ENCODE measurements at places on chromosomes 1 and 21.

DNA sequence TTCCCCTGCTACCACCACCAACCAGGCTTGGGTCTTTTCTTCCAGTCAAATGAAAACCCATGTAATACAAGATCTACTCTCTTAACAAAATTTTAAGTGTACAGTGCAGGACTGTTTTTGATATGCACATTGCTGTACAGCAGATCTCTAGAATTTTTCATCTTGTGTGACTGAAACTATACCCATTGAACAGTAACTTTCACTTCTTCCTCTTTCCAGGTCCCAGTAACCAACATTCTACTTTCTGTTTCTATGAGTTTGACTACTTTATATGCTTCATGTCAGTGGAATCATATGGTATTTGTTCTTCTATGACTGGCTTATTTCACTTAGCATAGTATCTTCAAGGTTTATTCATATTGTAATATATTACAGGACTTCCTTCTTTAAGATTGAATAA is 45.3 kb upstream of the PLPPR4 start:
- no peak for DNase-seq

DNA sequence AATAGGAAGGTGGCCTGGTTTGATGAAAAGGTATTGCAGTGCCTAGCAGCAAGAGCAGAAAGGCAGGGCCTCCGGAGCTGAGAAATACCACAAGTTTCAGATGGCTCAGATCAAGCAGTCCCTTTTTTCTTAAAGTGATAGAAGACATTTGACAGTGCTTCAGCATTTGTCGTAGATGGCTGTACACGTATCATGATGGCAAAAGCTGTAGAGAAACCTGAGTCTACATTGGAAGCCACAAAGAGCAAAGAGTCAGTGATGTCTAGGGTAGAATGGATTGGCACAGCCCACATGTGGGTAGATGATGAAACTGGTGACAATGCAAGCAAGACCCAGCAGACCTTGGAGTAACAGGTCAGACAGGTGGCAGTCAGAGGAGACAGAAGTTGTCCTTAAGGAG is 101.3 kb upstream of the ARTN start:
- no peak for DNase-seq

- no peak for DNase-seq
These were observed 70.3 kb downstream of the CD46 start for GRCh38 chr1:207822124-207822601.

- DNase-seq = peak; percentile 7
These were observed 4.7 kb downstream of the DNALI1 start for GRCh38 chr1:37561133-37562132.

- DNase-seq = peak; percentile 57
These were observed 89.6 kb upstream of the EDN2 start for GRCh38 chr1:41573785-41574713.

- DNase-seq = no peak
These were observed 2.7 kb downstream of the SCCPDH start for GRCh38 chr1:246726881-246727280.

DNA sequence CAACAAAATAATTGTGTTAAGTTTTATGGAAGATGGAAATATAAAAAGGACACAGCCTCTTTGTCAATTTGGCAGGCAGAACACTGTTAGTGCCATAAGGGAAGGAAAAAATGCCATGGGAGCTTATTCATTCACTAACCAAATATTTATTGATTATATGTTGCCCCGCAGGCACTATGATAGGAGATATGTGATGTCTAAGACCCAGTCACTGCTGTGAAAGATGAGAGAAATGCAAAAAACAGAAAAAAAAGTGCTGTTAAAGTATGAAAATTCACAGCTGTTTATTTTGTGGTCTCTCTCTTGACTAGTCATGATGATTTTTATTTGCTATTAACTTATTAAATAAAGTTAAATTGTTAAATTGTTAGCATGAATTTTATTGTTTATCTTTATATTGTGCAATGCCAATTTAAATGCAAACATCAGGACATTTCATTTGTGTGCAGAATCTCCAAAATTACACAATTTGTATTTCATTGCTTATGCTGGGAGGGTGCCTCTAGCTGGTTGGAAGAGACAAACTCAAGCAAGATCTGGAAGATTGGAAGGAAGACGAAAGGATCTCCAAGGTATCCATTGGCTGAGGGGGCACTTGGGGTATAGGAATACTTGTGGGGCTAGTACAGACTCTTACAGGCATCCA is 17.8 kb upstream of the PTGFR start:
- no peak for DNase-seq

DNA sequence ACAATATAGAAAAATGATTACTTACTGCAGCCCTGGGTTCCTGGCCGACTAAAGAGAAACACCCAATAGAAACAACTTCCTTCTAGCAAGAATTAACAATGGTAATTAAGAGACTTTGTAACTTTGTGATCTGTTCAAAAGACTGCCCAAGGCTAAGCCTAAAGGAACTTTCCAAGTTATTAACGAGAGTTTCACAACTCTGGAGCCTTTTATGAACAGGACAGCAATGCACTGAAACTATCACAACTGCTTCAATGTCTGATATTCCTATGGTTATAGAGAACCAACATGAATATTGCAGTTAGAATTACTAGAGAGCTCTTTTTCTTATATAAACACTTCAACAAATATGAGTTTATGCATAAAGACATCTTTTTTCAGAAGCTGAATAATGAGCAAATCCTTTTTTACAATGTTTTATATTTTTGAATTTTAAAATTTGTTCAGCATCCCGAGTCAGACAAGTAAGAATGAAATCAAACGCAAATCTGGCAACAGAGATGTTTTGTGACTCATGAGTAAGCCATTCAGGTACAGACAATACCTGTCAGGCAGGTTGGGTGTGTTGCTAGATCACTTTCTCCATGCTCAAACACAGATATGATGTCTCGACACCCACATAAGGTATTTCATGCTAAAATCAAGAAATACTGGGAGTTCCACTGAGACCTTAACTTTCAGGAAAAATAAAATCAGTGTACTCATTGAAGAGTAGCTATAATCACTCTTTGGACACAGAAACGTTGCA is 22.2 kb upstream of the KCNJ15 start:
- no peak for DNase-seq

DNA sequence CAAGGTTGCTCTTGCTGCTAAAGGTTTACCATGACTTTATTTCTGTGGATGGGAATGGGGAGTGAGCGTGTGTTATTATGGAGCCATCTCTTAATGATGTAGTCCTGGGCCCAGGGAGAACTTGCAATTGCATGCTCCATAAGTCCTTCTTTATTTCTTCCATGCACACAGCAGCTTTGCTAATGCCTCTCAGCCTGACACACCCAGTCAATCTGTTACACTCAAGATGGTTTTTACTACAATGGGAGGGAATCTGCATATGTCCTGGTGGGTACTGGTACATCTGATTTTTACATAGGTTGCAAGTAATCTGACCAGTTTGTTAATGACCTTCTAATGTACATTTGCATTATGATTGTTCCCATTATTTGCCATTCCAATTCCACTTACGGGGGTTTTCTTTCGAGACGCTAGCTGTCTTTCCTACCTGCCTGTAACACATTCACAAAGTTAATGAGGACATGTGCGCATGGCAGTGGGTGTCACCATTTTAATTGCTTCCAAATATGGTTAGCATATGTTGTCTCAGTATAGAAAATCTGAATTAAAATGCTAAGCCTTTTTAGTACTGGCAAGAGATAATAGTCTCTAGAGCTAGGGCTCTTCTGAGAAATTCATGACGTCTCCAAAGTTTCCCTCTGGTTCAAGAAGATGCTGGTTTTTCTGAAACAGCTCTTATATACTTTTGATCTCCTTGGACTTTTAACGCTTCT is 188.2 kb downstream of the GRIK1 start:
- DNase-seq = no peak

- DNase-seq = no peak
These were observed 19.7 kb downstream of the GNAI3 start for GRCh38 chr1:109567877-109568672.

DNA sequence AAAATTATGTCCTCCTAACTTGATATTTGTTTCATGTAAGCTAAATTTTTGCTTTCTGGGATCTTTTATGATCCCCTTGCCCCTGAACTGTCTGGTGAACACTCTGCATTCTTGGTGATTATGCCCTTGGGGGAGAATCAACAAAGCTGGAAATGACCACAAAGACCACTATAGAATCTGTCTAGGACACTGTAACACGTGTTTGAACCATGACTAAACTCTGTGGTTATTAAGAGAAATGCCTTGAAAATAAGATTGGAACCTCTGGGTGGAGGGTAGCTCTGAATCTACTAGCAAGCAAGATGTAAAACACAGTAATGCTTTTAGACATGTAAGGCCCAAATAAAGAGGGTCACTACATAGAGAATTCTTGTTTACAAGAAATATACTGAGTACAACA is 237.5 kb downstream of the HMCN1 start:
- no peak for DNase-seq

- DNase-seq = no peak
These were observed 40.6 kb downstream of the CHRM3 start for GRCh38 chr1:239426821-239427475.

- no peak for DNase-seq
These were observed 21.5 kb downstream of the DESI2 start for GRCh38 chr1:244674446-244674845.

DNA sequence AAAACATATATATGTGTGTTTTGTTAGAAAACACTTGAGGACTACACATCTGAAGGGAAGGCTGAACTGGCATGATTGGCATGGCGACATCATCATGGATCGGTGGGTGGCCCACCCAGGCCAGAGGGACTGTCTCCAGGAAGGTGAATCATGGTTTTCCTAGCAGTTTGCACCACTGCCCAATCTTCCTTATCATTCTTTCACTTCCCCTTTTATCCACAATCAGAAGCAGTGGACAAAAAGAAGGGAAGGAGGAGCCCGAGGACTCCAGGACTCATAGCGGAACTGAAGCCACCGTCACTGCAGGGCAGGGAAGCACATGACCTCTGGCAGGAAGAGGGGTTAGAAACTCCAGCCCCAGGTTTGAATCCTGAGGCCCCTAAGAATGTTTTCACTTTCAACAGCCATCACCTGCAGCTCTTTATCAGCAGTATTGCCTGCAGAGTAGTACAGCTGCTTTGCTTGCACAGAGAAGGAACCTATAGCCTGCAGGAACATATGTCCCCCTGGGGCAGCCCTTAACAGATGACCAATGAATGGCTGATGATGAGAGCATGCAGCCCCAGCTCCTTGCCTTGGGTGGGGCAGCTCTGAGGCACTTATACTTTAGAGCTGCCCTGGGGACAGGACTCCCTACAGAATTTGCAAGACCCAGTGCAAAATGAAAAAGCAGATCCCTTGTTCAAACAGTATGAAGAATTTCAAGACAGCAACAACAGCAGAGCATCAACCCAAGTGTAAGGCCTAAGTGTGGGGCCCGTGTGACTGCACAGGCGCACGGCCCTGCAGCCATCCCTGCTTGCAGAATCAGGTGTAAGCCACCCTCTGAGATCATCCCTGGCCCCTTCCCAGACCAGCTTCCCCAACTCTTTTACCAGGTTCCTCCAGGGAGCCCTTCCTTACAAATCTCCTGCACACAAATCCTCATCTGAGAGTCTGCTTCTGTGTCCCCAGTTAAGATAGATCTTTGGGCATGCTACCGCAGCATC is 241.8 kb upstream of the IRF2BP2 start:
- no peak for DNase-seq

DNA sequence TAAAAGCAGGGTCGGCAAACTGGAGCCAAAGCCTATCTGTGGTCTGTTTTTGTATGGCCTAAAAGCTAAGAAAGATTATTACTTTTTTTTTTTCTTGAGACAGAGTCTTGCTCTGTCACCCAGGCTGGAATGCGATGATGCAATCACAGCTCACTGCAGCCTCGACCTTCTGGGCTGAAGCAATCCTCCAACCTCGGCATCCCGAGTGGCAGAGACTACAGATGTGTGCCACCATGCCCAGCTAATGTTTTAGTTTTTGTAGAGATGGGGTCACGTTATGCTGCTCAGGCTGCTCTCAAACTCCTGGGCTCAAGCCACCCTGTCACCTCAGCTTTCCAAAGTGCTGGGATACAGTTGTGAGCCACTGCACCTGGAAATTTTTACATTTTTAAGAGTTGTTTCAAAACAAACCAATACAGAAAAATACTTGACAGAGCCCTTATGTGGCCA is 6.5 kb upstream of the GLRX2 start:
- no peak for DNase-seq

DNA sequence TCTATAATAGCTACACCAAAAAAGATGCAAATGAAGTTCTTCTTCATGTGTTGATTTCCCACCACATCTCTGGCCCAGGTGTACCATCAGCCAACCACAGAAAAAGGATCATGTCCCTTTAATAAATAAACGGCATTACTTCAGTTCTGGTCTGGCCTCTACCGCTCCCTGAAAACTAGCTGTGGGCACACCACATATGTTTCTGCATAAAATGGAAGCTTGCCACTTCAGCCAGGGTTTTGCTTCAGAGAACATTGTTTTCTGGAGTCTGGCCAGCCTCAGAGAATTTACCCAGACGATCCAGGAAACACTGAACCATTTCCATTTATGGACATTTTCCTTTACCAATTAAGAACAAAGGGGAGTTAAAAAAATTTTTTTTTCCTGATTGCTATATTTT is 5.8 kb upstream of the LAMC2 start:
- DNase-seq = no peak

- DNase-seq = no peak
These were observed 200.0 kb downstream of the GABPA start for GRCh38 chr21:25934771-25935224.

GRCh38 chr1:23475134-23475628 is 8.8 kb downstream of the ASAP3 start:
- DNase-seq = no peak

DNA sequence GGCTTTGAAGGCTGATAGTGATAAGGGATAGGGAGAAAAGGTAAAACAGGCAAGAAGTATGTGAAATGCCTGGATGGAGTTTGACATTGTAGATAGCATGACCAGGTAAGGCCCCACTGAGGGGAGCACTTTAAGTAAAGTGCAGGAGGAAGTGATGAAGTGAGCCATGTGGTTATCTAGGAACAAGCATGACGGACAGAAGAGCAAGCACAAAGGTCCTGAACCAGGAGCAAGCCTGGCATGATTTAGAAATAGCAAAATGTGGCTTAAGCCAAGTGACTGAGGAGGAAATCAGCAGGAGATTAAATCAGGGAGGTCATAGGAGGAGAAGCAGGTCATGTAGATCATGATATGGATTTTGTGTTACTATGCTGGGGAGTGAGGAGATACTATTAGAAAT is 129.2 kb downstream of the GLUL start:
- no peak for DNase-seq

- DNase-seq = no peak
These were observed 5.0 kb downstream of the RABGGTB start for GRCh38 chr1:75791022-75791421.

- no peak for DNase-seq
These were observed 72.4 kb upstream of the CYP2J2 start for GRCh38 chr1:59999006-59999405.

GRCh38 chr1:223323491-223324484 is 40.2 kb downstream of the SUSD4 start:
- DNase-seq = no peak

- no peak for DNase-seq
These were observed 391.8 kb downstream of the MATN1 start for GRCh38 chr1:30331415-30332065.

DNA sequence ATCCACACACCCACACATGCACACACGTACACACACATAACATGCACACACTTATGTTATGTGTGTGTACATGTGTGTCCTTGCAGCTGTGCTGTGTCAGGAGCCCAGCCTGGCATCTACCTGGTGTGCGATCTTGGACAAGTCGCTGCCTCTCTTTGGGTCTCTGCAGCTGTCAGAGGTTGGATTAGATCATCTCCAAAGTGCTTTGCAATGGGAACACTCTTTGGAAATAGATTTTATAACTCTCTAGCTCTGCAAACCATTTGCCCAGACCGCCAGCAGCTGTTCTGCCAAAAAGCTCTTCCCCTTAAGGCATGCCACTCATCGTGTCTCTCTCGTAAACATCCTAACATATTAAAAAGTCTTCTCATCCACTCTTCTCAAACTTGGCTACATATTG is 4.7 kb downstream of the PKP1 start:
- no peak for DNase-seq
